Epithelial cell of esophagus (primary cell): ENCODE measurements at places on chromosomes 6 and 20.

DNA sequence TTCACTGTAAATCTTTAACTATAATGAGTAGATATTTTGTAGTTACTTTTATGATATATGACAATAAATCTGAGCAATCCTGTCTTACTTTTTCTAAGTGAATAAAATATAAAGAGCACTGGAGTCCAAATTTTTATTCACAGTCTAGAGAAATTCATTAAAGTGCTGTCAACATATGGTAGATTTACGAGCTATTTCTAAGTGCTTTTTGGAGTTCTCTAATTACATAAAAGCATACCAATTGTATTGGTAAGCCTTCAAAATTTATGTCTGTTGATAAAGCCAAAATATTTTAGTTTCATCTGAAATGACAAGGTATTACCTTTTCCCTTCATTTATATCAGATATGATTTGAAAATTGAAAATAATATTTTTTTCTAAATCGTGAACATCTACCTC lies 75.4 kb downstream of the MAN1A1 start:
- no peak for DNase-seq

GRCh38 chr6:15344831-15345230 lies 99.0 kb downstream of the JARID2 start:
- no peak for DNase-seq

GRCh38 chr6:52496631-52497030 lies 76.5 kb downstream of the EFHC1 start:
- DNase-seq = no peak

DNA sequence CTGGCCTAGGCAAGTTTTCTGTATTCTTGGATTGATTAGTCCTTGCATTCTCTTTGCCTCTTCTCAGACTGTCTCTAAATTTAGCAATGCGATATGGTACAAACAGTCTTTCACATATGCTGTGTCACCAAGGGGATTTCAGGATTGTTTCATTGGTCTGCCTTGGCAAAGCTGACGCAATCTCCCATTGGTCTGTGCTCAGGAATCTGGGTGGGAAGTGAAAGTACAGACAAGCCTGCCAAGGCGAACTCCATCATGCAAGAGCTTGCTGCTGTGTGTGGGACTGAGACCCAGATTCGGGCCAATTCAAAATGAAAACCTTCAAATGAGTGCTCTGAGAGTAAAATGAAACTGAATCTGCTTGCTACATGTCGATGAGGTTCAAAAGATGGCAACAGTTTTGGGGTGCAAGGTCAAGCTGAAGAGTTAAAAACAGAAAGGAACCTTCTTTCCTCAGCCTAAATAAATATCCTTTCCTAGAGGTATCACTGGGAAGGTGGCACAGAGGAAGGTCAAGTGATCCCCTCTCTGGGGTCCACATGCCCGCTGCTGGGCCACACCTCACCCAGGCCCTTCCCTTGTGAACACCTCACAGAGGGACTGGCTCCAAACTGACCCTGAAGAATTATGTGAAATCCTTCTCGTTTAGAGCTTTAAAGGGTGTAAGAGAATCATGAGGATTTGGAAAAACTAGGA lies 198.8 kb upstream of the PREP start:
- DNase-seq = peak; percentile 100

DNA sequence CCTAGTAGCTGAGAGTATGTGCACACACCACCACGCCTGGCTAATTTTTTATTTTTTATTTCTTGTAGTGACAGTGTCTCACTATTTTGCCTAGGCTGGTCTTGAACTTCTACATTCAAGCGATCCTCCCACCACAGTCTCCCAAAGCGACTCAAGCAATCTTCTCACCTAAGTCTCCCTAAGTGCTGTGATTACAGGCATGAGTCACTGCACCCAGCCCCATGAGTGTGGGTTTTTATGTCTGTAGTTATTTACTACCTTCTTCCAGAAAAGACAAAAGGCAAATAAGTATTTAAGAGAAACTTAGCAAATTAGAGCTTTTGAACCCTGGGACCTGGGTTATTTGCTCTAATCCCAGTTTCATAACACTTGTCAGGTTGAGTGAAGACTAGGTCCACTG lies 92.3 kb upstream of the HCRTR2 start:
- DNase-seq = peak; percentile 46

- DNase-seq = peak; percentile 43
These were observed 163.2 kb upstream of the ZNF337 start for GRCh38 chr20:25859649-25860530.

- DNase-seq = peak; percentile 87
These were observed 18.3 kb downstream of the DSP start for GRCh38 chr6:7559651-7560385.

- peak; percentile 91 for DNase-seq
These were observed 25.0 kb upstream of the EMILIN3 start for GRCh38 chr20:41391587-41392001.

DNA sequence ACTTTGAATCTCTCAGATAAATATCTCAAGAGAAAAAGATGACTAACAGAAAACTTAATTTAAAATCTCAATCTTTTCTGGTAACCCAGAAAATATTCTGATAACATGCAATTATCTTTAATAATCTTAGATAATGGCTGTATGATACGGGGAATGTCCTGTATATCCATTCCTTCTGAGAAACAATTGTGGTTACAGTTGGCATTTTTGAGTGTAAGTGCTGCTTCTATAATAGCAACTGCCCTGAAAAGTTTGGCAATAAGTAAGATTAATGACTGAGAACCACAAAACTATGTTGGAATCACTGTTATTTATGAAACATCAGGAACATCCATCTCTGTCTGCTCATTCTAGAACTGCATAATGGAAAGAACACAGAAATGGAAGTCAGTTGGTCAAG lies 819.7 kb downstream of the TBC1D32 start:
- no peak for DNase-seq
